Cardiac septum (tissue), 1 donor: ENCODE measurements at places on chromosomes 2 and 18.

DNA sequence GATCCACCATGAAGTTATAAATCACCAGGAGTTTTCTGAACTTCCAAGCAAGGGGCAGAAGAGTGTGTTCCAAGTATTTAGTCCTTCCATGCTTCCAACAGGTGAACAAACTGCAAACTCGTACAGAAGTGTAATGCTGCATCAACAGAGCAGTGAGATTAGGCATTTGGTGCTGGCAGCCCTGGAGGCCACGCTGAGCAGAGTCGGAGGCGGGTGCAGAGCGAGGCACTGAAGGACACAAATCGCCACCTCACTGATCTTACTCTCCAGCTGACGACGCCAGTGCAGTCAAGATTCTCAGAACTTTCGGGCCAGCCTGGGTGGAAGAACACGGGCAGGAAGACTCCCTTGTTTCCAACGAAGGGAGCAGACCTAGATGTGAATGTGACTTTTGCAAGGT, 39.2 kb downstream of the SERPINE2 start:
- DNase-seq = no peak

DNA sequence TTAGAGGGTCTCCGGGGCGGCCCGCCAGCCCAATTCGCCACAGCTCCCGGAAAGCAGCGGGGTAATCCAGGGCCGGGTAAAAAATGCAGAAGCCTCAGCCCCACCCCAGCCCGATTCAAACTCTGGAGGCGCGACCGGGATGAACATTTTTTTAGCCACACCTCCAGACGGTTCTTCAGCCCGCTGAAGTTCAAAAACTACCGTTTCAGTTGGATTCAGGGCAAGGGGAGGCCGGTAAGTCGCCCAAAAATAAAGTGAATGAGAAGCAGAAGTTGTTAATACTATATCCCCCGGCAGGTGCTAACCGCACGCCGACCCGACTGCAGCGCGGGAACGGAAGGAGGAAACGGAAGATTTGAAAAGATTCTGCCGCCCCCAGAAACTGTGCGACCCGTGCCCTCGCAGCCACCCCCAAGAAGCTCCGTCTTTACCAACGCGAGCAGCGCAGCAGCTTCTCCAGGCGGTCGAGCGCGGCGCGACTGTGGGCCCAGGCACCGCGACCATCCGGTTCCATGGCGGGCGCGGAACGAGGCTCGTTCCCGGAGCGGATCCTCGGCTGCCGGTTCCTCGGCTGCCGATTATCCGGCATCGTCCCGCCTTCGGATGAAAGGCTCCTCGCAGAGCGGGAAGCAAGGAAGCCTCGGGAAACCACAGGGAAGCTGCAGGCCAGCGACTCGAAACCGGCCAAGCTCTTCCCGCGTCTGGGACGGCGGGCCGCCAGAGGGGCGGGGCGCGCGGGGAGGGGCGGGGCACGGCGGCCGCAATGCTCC, at the start of gene BARD1:
TSS of gene BARD1 (minus strand) at position 703 of the 770 bp plus-strand sequence. CDS start at position 589, 114 bp downstream.
- peak; percentile 81 for DNase-seq

DNA sequence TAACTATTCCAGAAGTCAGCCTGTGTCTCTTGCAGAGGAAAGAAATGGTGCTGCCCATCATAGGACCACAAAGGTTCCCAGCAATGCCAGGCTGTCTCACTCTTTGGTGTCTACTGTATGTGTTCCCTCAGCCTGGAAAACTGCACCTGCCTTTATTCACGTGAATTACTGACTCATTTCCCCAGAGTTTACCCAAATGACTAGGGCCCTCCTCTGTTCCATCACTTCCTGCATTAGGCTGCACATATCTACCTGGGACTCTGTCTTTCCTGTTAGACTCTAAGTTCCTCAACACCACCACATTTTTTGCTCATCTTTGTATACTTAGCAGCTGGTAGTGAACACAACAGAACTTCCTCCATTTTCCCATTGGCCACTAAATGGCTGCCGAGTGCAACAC, 188.3 kb downstream of the FHOD3 start:
- no peak for DNase-seq

DNA sequence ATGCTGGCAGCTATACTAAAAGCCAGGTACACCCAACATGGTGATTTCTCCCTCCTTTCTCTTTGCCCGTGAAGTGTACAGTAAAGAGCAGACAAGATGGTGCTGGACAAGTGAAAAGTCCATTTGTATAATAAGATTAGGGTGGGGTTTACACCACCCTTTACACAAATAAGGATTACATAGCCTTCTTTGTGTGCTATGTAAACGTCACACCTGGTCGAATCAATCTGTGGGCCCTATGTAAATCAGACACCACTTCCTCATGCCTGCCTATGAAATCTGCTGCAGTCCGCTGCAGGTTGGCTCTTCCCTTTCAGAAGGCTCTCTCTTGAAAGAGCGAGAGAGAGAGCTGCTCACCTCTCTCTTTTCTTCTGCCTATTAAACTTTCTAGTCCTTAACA, 1054.3 kb upstream of the SLC39A10 start:
- DNase-seq = no peak

DNA sequence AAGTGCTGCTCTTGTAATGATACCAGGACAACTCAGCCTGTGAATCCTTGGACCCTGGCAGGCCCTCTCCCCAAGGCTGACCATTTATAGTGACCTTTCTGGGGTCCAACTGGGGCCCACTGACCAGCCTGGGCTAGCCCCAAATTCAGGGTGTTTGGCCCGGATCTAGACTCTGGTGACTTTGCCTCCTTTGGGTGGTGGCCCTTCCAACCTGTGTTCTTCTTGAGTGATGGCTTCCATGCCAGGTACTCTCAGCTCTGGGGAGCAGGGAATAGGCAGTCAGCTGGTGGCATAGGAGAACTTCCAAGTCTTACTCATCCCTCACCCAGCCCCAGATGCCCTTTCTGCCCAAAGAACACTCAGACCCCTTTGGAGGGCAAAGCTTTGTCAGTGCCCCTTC, 10.3 kb downstream of the MYO7B start:
- peak; percentile 19 for DNase-seq

DNA sequence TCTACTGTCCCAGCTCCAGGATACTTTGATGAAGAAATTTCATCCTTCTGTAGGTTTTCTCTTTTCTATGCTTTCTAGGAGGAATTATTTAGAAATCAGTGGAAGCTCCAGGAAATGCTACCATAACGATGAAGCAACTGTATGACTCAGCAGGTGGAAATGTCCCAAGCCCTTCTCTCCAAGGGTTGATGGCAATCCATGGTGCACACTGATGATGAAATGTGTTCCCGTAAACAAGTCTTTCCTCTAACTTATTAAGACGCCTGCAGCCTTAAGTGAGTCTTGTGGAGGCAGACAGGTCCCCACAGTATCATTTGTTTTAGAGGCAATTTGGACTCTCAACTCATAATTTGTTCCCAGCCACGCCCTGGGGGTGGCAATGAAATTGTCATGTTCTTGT, 777.6 kb upstream of the SOX11 start:
- DNase-seq = no peak

GRCh38 chr2:184078496-184078895, 519.8 kb upstream of the ZNF804A start:
- DNase-seq = no peak

- no peak for DNase-seq
These were observed 488.8 kb upstream of the RAB6C start for GRCh38 chr2:129490641-129491040.

DNA sequence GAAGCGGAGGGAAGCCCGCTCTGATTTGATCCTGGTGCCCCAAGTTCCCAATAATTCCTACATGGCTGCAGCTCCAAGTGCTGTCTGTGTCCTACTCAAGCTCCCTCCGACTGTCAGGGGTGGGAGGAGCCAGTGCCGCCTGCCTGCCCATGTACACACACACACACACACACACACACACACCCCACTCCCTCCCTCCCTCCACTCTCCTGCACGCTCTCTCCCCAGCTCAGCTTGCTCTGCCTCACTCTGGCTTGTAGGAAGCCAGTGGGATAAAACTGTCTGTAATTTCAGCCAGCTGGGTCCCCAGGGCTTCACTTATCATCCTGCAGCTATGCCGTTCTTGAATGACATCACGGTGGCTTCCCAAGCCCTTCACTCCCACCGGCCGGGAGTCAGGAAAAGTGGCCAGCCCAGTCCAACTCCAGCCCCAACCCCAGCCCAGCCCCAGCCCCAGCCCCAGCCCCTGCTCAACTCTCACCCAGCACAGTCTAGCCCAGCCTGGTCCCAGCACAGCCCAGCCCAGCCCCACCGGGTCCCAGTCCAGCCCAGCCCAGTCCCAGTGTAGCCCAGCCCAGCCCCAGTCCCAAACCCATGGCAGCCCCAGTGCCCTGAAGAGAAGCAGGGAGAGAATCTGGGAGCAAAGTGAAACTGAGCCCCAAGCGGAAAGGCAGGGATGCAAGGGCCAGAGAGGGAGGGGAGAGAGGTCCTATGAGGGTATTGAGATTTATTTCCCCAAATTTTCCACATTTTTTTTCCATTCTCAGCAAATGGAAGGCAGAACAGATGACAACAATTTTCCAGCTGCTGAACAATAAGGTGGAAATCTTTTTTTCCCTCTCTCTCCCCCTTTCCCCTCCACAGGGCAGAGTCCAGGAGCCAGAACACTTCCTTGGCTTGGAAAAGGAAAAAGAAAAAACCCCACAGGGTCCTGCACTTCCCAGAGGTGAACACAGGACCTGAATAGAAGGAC, 144.0 kb downstream of the TNS1 start:
- peak; percentile 89 for DNase-seq

DNA sequence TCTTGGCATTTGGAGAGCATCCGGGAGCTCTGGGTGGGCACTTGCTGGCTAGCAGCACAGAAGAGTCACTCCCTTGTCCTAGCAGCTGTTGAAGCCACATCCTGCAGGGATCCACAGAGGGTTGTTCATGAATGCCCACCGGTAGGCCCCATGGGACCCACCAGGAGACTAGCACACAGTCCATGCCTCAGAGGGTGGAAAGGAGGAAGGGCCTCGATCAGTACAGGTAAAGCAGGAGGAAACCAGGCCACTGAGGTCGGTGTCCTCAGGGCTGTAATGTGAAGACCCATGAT, 205.8 kb downstream of the SEPTIN10 start:
- DNase-seq = no peak

DNA sequence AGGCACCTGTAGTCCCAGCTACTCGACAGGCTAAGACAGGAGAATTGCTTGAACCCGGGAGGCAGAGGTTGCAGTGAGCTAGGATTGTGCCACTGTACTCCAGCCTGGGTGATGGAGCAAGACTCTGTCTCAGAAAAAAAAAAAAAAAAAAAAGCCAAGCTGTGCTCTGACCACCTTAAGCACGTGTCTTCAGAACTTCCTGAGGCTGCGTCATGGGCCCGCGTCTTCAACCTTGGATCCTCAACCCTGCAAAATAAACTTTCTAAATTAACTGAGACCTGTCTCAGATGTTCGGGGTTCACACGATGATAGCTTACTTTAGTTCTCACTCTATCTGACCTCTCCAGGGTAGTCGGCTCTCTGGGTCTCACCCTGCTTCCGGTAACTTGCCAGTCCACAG, 65.8 kb upstream of the CABLES1 start:
- no peak for DNase-seq

DNA sequence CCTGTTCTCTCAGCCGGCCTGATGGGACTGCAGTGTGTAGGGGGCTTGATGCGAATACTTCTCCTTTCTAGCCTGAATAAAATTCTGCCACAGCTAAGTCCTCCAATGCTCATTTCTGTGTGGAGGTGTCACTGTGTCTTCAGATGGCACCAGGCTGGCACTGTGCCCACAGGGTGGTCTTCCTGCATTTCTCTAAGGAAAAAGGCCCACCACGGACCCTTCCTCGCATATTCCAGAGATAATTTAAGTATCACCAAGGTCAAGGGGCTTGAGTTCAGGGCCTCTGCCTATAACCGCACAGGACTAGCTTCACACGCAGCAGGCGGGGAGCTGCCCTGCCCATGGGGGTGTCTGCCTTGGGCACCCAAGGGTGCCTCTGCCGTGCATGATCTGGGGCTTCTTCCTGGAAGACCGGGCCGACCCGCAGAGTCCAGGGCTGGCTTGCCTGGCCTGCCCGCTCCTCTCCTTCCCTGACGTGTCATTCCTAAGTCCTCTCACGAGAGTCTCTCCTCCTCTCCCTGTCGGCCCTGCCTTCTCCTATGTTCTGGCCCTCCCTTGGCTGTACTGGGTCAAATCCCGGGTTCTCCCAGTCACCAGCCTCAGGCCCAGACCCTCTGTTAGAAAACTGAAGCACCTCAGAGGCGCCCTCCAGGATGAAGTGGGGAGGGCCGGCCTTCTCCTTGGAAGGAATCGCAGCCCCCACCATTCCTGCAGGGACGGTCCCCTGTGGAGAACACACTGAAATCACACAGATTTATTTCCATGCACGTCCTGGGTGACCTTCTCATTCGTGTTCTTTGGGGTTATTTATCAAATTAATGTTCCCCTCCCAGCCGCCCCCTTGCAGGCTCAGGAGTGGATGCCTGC, 48.9 kb upstream of the PXDN start:
- no peak for DNase-seq
